ENCODE measurements at places on chromosomes 1 and 21.
A peak's percentile ranks its signal among the peaks of the same experiment; 100 is the strongest.

DNA sequence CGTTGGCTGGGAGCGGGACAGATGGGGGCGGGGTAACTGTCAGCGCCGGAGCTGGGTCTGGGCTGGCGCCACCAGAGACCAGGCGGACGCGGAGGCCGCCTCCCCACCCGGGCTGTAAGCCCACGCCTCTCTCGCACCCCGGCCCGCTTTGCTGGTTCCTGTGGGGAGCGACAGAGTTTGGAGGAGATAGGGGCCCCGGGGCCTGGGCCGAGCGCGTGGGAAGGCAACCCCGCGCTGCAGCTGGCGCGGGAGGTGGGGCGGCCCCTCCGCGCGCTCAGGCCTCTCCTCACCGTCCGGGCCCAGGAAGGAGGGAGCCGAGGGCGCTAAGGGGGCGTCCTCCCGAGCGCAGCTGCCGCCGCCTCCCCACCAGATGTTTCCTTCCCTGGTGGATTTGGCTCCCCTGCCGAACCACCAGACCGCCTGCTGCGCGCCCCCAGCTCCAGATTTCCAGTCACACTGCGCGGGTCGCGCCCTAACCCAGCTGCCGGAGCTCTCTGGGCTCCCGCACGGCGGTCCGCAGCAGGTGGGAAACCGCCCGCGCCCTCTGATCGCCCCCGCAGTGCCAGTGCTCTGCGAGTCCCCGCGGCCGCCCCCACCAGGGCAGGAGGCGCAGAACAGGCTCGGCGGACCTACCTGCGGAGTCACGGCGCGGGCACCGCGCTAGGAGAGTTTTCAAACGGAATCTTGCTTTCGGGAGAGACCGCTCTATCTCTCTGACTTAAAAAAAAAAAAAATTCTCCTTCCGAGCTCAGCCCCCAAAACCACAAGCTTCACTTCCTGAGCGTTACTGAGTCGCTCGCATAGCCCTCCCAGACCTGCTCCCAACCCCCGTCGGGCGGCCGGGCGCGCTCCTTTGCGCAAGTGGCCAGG lies 1.1 kb downstream of the GFI1 start:
- DNase-seq: peak; percentile 90

GRCh38 chr1:85681087-85681486 lies 27.1 kb downstream of the ZNHIT6 start:
- DNase-seq: no peak

- DNase-seq: no peak
Observed at GRCh38 chr1:233114860-233115259, 164.4 kb downstream of the NTPCR start.

GRCh38 chr1:37171691-37172090 lies 137.4 kb upstream of the GRIK3 start:
- no peak for DNase-seq

DNA sequence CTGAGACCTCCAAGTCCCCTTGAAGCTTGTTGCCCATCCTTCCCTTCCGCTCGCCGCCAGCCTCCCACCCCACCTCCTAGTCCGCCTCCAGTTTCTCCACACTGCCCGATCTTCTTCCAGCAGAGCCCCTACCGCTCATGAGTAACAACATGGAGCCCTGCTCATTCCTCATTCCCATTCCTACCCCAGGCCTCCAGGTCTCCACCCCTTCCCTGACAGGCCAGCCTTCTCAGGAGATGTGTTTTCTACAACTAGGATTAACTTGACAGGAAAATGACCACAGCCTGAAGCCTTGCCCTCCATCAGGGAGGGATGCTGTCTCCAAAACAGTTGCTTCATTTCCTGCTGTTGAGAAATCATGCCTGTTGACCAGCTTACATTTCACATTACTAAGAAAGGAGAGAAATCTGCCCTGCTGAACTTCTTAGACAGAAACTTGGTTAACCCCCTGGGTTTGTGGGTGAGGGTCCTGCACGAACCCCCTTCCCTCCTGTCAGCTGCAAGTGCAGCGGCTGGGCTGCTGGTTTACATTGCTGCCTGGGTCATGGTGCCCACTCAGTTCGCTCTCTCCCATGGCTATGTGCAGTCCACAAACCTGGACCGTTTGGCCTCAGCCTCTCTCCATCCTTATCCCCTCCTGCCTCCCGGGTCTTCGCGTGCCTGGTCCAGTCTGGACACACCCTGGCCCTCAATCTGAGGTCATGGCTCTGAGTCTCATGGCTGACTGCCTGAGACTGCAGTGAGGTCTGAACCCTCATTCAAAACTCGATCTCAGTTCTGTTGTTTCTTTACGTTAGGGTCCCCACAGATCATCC lies 16.1 kb upstream of the CHI3L1 start:
- DNase-seq: no peak

- DNase-seq: no peak
Observed at GRCh38 chr1:97137862-97138514, 416.4 kb downstream of the PTBP2 start.

DNA sequence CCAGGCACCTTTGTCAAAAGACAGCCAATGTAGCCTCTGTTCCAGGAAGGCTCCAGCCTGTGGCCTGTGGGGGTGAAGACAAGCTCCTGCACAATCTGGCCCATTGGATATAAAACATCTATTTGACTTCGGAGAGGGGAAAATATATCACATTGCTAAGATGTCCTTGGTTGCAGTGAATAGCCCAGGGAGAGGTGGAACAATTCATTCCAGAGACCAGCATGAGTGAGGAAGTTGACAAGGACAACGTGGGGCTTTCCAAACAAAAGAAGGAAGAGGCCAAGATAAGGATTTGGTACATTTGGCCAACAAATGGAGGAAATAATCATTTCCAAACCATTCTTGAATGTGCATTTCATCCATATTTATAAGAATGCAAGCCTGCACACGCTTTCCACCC lies 187.0 kb downstream of the ETS2 start:
- DNase-seq: no peak

DNA sequence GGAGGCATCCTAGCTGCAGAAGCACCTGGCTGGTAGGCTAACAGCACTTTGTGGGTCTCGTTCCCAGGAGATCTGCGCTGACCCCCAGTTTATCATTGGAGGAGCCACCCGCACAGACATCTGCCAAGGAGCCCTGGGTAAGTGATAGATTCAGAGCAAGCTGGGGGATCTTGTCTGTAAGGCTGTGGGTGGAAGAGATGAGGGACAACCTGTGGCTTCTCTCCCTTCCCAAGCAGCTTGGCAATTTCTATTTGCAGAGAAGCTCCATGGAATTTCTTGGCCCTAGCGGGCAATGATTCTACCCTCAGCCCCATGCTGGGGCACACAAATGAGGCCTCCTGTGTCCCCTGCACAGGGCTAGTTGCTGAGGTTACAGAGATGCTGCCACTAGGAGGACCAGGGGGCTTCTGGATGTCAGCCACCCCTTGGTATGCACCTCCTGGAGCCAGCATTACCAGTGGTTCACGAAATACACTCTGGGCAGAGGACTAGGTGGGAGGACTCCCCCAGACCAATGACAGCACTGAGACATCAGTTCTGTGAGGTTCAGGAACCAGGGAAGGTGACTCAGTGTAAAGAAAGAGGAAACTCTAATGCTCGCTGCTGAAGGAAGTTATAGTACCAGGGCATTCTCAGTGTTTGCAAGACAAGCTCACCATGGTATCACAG lies 5.5 kb downstream of the CAPN2 start:
- no peak for DNase-seq

GRCh38 chr1:214440219-214440965 lies 111.0 kb downstream of the PTPN14 start:
- DNase-seq: no peak

DNA sequence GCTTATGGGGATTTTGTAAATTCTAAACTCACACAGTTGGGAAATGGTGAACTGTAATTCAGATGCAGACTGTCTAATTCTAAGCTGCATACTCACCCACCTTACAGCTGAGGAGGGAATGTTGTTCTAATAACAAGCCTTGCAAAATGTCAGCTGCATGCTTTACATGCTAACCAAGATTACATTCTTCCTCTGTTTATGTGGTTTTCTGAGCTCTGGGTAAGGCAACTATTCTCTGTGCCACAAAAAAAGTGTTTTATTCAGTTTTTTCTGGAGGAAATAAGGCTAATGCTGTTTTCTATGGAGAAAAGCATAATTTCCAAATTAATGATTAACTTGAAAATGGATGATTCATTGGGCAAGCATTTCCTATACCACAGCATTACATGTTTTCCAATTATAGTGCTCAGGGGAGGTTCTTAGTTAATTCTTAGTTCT lies 64.9 kb downstream of the RGS13 start:
- no peak for DNase-seq

GRCh38 chr1:220315070-220315839 lies 43.0 kb upstream of the RAB3GAP2 start:
- no peak for DNase-seq

DNA sequence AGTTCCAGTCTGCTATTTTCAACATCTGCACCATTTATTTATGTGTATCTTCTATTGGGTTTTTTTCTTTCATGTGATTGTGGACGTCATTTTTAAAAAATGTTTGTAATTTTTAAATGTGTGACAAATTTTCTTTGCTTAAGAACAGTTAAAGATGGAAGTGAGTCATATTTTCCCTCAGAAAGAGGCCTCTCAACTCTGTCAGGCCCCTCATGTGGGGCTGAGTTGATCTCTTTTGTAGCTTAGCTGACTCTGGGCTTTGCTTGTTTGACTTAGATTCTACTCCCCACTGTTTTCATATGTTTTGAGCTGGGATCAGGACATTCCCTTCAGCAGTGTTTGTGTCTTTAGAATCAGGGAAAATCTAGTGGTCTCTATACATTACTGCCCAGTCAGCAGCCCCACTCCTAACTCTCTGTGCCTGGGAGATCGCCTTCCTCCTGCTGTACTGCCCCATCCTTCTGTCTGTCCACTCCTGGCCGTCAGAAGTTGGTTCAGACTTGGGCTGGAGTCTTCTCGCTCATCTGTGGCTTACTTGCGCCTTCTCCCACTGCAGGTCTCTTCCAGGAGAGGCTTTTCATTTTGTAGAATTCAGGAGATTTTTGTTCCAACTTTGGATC lies 137.4 kb downstream of the DYRK1A start:
- no peak for DNase-seq

- no peak for DNase-seq
Observed at GRCh38 chr21:35275776-35276175, 226.7 kb upstream of the RUNX1 start.

DNA sequence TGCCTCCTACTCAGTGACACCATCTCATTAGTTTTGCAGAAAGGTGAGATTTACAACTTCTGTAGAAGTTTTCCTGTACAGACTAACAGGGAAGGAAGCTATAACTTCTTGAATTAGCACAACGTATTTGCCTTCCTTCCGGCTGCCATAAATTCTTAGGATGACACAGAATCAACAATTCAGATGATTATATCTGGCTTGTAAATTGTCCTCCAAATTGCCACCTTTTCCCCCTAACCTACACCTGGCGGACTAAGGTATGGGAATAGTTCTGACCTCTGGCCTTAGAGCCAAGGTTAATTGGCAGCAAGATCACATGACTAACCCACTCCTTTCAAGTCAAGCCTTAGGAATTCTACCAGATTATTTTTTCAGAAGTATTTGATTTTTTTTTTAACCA lies 284.3 kb downstream of the LMO4 start:
- DNase-seq: no peak

GRCh38 chr21:35081861-35082260 lies 32.8 kb upstream of the RUNX1 start:
- DNase-seq: no peak

DNA sequence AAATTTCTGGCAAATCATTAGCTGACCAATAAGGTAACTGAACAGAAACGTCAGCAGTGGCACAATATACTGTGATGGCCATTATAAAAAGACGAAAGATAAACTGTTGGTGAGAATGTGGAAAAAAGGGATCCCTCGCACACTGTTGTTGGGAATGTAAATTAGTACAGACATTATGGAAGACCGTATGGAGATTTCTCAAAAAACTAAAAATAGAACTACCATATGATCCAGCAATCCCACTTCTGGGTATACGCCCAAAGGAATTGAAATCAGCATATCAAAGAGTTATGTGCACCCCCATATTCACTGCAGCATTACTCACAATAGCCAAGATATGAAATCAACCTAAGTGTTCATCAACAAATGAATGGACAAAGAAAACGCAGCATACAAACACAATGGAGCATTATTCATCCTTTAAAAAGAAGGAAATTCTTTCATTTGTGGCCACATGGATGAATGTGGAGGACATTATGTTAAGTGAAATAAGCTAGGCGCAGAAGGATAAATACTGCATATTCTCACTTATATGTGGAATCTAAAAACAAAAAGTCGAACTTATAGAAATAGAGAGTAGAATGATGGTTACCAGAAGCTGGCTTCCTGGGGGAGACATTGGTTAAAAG lies 257.7 kb downstream of the RHOU start:
- no peak for DNase-seq

- DNase-seq: no peak
Observed at GRCh38 chr21:36347278-36347961, 27.4 kb downstream of the MORC3 start.

DNA sequence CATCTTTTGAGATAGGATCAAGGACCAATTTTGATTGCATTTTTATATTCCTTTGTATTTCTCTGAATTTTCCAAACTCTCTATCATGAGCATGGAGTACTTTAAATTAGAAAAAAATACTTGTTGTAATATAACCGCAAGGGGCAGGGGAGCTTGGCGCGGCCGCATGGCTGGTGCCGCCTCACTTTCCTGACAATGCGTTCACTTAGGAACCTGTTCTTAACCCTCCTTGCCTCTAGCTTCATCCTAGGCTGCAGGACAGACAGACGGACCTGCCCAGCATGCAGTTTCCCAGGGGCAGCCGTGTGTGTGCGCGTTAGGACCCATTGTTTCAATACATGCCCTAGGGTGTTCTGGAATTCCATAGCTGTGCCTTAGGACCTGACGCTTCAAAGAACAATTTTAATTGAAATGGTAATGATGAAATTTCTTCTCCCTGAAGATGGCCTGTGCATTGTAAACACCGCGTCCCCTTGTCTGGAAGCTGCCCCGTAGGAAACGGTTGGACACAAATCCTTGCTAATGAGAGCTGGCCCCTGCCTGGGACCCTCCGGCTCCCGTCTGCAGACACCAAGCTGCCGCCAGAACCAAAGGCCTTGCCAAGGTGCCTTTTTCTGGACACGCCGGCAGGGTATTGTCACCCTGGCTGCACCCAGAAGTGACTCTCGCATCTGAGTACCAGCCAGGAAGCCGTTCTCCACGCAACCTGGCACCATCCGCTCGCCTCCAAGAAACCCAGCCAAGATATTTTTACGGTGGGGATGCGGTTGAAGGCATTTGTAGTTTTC lies 466.4 kb downstream of the NPHP4 start:
- no peak for DNase-seq
